ENCODE measurements at places on chromosomes 7 and 10. TPM values are rescaled to one million over a fixed set of nuclear protein-coding genes. Genes with fewer than 3 reads are reported as not detected.

Gene LARP4B
- 51.2 TPM for total RNA-seq

Gene TRIM73
- 7.5 TPM for total RNA-seq

Gene IGF2BP3
- 1.7 TPM for total RNA-seq

Gene CUZD1
- 0.49 TPM for total RNA-seq

Gene ALOX5
- 48.3 TPM for total RNA-seq

Gene NME8
- total RNA-seq = not detected

Gene GNG11
- total RNA-seq = 52.2 TPM

Gene EIF5AL1
- 0.19 TPM for total RNA-seq

Gene MKI67
- 5.7 TPM for total RNA-seq

Gene TWIST1
- total RNA-seq = 112 TPM

Gene PRPS1L1
- total RNA-seq = not detected

Gene CCDC3
- 39.1 TPM for total RNA-seq

Gene CDC14C
- not detected for total RNA-seq

Gene CARD11
- 0.65 TPM for total RNA-seq

Gene NPM3
- 28.2 TPM for total RNA-seq

Gene FOXI2
- total RNA-seq = not detected

Gene UPK3B
- total RNA-seq = 0.75 TPM

Gene PPP1R3C
- 8.8 TPM for total RNA-seq

Gene KLF14
- total RNA-seq = 0.66 TPM

Gene FGFBP3
- 0.88 TPM for total RNA-seq

Gene NUTM2A
- 0.85 TPM for total RNA-seq

Gene NYAP1
- total RNA-seq = 0.22 TPM

Gene ELMO1
- total RNA-seq = 128 TPM

Gene HMX3
- not detected for total RNA-seq

Gene IDI2
- not detected for total RNA-seq

Gene MCU
- total RNA-seq = 14.7 TPM

Gene ADIRF
- total RNA-seq = 1,626 TPM

Gene ASB15
- not detected for total RNA-seq

Gene ANKRD22
- not detected for total RNA-seq

Gene TFAM
- 15.6 TPM for total RNA-seq

Gene GIMAP1
- total RNA-seq = 10.4 TPM

Gene KCNH2
- total RNA-seq = not detected

Gene ECHDC3
- total RNA-seq = 711 TPM

Gene GLI3
- 11.6 TPM for total RNA-seq

Gene ELOVL3
- total RNA-seq = 3.6 TPM

All from subcutaneous adipose tissue (tissue), 4 donors.